CD8-positive, alpha-beta memory T cell (primary cell): ENCODE measurements at places on chromosomes 4 and X. TPM values are rescaled to one million over a fixed set of nuclear protein-coding genes. Genes with fewer than 3 reads are reported as not detected.

RNF128 gene
- not detected for total RNA-seq

DNA sequence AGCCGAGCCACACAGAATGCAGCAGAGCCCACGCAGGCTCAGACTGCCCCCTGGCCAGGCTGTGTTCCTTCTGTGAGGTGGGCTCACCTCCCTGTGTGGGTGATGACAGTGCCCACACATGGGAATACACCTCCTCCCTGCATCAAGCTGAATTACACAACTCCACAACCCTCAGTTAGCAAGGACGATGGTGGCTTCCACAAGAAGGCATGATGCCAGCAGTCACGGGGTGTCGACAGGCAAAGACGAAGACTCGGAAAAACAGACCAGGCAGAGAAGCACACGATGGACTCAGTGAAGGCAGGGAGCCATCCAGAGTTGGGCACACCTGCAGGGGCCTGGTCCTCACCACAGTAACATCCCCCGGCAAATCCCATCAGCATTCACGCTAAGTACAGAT lies 12.1 kb downstream of the LETM1 start:
- no peak for DNase-seq

- no peak for DNase-seq
These were observed 910 bp downstream of the ANK2 start for GRCh38 chr4:113050371-113050755.

DNA sequence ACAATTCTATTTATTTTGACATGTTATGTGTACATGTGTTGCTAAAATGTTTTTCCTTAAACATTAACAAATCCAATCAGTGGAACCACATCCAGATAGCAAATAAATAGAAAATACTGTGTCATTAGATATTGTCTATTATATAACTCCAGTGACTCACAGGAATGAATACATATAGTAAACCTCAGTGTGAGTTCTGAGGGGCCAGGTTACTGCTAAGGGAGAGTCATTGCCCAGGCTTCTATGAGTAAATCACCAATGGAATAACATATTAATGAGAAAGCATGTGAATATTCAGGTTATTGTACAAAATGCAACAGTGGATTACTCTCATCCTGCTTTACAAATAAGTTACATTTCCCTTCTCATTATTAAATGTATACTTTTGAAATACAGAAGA lies 27.2 kb downstream of the TACR3 start:
- no peak for DNase-seq
